NCI-H2107 (cell line): ENCODE measurements at places on chromosomes 16 and 17.
A peak's percentile ranks its signal among the peaks of the same experiment; 100 is the strongest.

DNA sequence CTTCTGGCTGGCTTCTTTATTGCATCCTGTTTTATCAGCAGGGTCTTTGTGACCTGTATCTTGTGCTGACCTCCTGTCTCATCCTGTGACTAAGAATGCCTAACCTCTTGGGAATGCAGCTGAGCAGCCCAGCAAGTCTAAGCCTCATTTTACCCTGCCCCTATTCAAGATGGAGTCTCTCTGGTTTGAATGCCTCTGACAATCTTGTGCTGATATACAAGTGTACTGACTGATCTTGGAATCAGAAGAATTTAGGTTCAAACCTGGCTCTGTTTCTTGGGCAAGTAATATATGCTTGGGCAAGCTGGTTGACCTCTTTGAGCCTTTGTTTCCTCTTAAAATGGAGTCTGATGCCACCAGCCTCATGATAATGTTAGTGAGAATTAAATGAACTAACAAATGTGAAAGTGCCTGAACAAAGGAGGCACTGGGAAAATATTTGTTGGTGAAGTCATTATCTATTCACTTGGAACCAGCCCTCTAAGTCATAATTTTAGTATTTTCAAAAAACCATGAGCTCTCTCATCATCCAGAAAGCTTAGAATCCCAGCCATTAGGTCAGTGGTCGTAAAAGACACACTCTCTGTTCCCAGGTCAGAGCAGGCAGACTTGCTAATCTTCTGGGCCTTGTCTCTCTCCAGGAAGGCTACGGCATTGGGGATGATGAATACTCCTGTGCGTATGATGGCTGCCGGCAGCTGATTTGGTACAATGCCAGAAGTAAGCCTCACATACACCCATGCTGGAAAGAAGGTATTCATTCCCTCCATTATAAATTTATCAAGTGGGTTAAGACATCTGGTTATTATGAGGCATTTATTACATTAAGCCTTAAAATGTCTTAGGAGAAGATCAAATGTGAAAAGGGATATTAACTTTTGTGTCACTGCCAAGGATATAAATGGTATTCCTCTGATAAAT lies 18.1 kb upstream of the ARL2BP start:
- no peak for DNase-seq

DNA sequence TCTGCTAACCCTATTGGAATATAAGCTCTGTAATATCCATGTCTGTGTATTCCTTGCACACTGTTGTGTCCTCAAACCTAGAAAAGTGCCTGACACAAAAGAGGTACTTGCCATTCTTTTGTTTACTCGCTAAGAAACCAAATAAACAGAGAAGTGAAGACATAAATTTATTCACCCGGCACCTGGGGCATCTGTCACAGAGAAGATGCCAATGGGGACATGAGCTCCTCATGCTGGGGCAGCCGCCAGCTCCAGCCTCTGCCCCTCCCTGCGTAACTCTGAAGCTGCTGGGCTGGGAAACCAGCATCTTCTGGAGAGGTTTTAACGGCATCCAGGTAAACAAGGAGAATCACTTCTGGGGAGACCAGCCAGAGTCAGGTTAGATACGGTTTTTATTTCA lies 15.1 kb upstream of the CDRT4 start:
- DNase-seq, result no peak

GRCh38 chr16:61364990-61365389 lies 671.2 kb downstream of the CDH8 start:
- DNase-seq, result no peak

DNA sequence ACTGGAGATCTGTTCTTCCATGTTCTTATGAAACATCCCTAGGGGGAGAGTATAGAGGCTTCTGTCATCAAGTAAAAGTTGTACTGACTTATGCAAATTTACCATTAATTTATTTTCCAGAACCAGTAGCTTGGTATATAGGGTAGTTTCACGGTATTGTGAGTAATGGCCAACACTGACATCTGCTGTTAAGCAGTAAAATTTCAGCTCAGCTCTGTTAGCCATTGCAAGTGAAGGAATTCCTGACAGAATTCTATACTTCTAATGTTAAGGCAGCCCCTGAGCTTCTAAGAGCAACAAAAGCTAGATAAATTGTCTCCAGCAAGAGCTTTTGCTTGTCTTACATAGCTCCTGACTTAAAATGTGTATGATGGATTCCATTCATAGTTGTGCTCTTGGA lies 613.5 kb upstream of the C16orf82 start:
- no peak for DNase-seq

- DNase-seq, result no peak
Measured at GRCh38 chr17:80475910-80476876, at the start of gene NPTX1. TSS of gene NPTX1 (minus strand) at chr17:80476607. CDS start at chr17:80476446, 161 bp downstream.

GRCh38 chr16:84117494-84117843 lies 727 bp upstream of the MBTPS1 start:
- DNase-seq, result no peak

DNA sequence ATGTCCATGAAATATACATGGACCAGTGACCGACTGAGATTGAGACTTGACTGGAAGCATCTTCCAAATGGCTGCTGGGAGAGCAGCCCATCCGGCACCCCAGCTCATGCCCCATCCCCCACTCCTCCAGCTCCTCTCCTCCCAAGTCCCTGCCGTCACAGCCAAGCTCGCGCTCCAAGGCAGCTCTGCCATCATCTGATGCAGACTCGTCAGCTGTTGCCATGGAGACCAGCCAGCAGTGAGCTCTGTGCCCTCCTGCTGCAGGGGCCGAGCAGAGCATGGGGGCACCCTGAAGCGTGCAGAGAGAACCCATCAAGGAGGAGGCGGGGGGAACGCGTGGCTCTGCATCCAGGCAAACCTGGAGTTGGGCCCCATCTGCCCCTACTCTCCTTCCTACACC lies 74.5 kb upstream of the TNRC6C start:
- no peak for DNase-seq

DNA sequence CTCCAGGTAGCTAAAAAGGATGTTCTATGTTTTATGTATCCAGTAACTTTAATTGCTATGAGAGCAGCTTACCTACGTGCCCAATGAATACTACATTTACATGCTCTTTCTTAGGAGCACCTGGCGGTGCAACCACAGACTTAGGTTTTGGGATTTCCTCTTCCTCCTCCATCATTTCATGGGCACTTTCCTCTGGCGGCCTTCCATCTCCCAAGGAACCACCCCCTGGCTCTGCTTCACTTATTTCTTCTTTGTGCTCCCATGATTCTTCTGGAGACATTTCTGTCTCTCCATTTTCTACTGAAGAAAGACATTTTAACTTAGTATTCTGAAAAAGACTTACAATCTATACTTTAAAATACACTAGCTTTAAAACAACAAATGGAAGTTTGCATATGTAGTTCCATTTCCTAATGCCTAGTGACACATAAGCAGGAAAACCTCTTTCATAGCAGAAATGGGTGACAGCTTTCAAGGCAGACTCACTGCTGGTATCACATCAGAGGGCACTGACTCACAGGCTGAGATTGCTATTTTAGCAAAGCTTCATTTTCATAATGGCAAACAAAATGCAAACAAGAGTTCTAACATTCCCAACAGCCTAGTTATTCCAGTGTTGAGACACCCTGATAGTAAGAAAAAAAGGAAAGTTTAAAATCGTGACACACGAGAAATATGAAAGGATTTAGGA lies 19.1 kb downstream of the GSPT1 start:
- DNase-seq, result no peak

GRCh38 chr16:2819179-2819938 lies 2.3 kb downstream of the PRSS21 start:
- no peak for DNase-seq

DNA sequence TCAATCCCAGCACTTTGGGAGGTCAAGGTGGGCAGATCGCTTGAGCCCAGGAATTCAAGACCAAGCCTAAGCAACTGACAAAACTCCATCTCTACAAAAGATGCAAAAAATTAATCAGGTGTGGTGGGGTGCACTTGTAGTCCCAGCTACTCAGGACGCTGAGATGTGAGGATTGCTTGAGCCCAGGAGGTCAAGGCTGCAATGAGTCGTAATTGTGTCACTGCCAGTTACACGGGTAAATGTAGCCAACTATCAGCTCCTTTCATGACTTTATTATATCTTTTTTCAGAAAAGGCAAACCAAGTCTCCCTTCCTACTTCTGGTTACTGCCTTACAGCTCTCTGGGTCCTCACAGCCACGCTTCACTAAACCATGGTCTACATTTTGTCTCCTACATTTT lies 4.0 kb downstream of the SDF2 start:
- no peak for DNase-seq

DNA sequence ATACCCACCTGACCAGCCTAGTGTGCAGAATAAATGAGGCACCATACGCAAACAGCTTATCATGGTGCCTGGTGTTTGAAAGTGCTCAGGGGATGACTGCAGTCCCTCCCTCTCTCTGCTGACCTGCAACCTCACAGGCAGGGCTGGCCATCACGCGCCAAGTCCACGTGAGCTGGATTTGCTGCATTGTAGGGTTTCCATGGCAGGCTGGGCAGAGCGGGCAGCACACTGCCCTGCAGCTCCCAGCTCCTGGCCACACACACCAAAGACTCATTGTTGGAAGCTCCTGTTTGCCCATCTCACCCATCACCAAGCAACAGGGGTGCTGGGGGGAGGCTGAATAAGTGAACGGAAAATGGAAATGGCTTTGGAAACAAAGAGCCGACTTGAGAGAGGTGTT lies 81.8 kb downstream of the IRX3 start:
- no peak for DNase-seq

DNA sequence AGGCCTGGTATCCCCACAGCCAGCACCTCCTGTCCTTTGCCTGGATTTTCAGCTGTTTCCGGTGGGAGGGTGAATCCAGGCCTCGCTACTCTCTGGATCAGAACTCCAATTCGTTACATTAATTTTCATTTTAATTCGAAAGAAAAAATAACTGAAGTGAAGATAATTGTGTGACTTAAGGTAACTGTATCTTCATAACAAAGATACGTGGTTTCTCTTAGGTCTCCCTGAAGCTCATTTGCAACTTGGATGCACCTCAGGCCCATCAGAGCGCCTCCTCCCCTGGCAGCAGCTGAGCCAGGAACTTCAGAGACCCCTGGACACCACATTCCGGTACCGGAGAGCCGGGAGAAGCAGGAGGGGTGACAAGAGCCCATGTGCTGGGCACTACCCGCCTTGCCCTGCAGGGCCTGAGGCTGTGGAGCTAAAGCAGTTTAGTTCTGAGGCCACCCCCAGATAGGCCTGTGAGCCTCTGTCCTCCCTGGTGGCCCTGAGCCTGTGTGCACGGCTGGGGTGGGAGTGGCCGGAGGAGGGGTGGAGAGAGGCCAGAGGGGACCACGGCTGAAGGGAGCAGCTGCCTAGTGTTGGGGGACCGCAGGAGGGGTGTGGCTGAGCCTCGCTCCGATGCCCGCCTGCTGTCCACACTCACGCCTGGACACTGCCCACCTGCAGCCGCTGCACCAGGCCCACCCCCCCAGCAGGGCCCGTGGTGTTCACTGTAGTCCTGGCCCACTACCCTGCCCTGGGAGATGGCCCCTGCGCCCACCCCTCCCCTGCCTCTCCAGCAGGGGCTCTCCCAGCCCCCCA lies 11.4 kb upstream of the DUS1L start:
- DNase-seq, result no peak

DNA sequence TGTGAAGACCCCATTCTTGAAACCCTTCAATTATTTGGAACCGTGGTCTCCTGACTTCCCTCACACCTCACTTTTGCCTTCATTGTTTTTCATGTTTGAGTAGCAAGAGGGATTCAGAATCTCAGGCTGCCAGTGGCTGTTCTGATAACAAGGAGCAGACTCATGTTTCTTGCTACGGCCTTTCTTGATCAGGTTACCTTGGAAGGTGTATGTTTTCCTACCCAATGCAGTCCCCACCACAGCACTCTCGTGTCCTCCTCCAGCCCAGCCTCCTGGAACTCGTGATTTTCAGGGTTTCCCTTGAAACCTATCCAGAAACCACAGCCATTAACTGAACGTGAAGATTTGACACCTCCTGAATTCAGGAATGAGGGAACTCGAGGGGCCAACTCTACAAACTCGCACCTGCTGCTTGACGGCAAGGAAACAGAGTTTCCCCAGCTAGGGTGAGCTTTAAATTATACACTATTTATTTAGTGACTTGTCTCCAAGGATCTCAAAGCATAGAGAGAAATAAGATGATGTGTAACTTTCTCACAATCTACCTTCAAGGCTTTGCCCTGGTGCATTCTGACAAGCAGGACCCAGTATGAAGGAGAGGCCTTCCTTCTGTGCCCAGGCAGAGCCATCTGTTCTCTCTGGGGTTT lies 1.6 kb downstream of the ZFHX3 start:
- peak; percentile 59 for DNase-seq

- DNase-seq, result no peak
Measured at GRCh38 chr16:63283721-63284120, 1247.5 kb upstream of the CDH8 start.

DNA sequence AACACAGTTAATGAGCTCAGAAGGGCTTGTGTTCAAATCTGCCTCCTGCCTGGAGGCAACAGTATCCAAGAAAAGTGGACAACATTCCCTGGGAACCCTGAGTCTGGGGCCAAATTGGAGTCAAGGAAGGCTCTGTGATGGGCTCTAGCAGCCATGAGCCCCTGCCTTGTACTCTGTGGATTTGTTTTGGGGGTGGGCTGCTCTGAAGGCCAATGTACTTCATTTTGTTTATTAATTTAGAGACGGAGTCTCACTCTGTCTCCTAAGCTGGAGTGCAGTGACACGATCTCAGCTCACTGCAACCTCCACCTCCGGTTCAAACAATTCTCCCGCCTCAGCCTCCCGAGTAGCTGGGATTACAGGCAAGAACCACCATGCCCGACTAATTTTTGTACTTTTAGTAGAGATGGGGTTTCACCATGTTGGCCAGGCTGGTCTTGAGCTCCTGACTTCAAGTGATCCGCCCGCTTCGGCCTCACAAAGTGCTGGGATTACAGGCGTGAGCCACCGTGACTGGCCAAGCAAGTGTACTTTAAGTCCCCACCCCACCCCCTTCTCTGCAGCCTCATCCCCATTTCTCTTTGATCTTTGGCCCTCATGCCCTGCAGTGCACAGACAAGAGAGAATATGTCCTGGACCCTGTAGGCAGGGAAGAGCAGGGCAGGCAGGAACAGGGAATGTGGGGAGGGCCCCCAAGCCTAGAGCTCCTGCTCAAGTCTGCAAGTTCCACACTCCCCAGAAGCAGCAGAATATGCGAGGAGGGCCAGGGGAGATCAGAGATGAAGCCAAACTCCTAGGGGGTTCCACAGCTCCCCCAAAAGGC lies 2.7 kb upstream of the GIP start:
- no peak for DNase-seq

DNA sequence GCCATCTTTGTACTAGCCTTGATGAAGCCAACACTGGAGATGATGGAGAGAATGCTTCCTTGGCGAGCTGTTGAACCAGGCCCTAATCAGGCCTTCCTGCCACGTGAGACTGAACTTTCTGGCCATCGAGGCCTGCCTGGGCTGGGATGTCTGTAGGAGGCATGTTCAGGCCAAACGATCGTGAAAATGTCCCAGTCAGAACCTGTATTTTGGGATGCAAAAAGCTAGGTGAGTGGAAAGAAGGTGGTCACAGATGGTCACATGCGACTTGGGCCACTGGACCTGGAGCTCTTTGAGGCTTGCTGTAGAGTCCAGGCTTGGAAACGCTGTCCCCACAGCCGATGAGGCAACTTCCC lies 12.9 kb downstream of the KNOP1 start:
- no peak for DNase-seq

GRCh38 chr17:7903154-7904103 lies 12.7 kb downstream of the RNF227 start:
- no peak for DNase-seq
